ENCODE measurements at places on chromosomes 11 and 22.

GRCh38 chr11:12232817-12233601 is 122.6 kb downstream of the MICAL2 start:
- DNase-seq = no peak

DNA sequence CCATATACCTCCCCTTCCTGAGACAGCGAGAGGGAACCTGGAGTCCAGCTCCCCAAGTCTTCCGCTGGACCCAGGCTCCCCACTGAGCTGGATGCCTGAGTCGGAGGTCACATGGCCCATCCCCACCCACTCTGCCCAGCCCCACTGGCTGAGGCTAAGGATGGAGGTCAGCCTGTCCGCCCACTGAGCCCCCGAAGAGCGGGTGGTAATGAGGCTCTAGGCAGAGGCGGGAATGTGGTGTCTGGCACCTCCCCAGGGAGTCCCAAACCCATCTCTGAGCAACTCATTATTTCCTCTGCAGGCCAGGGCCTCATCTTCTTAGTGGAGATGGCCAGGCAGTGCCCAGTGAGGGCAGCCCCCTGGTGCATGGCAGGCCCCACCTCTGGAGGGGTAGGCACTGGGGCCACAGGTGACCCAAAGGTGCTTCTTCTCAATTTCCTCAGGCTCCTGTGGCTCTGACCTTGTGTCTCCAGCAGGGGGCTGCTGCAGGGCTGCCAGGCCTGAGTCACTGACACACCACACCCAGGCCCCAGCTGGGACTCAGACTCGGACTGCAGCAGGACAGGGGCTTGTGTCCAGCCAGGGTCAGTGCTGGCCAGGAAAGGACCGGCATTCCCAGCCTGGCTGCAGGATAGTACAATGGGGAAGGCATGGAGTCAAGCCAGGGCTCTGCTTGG is 10.2 kb upstream of the PDE2A start:
- peak; percentile 68 for DNase-seq

- DNase-seq = no peak
Observed at GRCh38 chr11:64165481-64165841, 452 bp downstream of the MACROD1 start.

GRCh38 chr22:37697538-37697835 is 639 bp downstream of the TRIOBP start:
- DNase-seq = no peak
